Hematopoietic multipotent progenitor cell treated with erythropoietin and hydrocortisone succinate and interleukin-3 and kit ligand, for 6 days (in vitro differentiated cells): ENCODE measurements at places on chromosomes 16 and 17.

DNA sequence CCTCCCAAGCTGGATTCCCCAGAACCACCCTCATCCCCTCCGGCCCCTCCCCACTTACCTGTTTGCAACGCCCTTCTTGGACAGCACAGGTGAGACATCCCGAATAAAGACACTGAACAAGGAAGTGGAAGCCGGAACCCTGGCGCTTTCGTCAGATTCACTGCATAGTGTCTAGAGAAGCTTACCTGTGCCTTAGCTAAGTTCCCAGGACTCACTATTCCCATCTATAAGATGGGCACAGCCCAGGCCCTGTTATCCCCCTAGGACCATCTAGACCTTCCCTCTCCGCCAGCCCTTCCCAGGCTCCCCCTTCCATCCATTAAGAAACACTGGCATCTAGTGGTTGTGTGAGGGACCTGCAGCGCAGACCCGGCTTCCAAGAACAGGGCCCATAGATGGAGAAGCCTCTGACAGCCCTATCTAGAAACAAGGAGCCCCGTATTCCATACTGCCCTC is 26.9 kb upstream of the RPL38 start:
- peak; percentile 84 for DNase-seq

DNA sequence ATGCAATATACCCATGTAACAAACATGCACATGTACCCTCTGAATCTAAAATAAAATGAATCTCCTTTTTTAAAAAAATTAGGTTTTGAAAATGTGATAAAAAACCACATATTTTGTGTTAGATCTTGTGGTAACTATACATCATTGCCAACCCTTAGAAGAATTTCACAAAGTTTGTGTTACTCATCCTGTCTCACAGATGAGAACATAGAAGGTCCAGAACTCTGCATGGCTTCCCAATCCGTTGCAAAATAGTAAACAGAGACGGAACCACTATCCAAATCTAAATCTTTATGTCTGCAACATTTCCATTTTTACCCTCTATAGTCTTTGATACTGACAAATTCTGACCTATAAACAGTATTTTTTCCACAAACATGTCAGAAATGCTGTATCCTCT is 759.9 kb downstream of the KCNJ2 start:
- no peak for DNase-seq

DNA sequence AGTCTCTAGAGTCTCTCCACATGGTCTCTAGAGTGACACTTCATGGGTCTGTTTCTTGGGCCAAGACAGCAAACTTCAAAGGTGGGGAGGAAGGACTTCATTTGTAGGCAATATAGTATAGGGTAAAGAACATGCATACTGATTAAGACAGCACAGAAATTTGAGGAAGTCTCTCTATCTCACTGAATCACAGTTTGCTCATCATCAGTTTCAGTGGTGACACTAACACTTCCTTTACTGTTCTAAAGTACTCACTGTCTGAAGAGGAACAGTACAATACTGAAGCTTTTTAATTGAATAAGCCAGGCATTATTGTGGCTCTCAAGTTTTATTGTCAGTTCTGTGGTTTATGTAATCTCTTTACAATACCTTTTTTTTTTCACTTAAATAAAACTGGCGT is 656.4 kb upstream of the CDH8 start:
- DNase-seq, result no peak

GRCh38 chr17:82920150-82920549 is 80.3 kb upstream of the ZNF750 start:
- DNase-seq, result no peak

DNA sequence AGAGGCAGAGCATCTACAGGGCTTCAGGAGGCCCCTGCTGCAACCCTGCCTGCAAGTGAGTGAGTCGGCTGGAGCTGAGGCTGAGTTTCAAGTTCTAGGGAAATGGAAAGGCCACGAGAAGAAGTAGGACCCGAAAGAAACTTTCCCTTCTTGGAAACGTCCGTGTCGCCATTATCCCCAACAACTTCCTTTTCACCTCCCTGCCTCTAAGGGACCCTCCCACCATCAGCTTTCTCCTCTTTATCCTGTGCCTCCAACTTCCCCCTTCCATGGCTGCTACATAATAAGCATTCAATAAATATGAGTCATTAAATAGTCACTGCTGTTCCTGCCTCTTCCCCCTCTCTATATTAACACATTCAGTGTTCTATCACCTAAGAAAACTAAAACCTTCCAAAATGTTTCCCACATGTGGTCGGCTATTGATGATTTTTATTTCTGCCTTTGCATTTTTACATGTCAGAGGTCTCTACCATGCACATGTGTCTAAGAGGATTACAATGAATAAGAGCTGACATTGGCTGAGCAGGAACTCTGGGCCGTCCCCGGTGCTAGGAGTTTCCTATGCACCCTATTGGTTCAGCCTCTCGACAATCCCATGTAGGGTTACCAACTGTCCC is 115.9 kb upstream of the TNRC6C start:
- DNase-seq, result no peak

DNA sequence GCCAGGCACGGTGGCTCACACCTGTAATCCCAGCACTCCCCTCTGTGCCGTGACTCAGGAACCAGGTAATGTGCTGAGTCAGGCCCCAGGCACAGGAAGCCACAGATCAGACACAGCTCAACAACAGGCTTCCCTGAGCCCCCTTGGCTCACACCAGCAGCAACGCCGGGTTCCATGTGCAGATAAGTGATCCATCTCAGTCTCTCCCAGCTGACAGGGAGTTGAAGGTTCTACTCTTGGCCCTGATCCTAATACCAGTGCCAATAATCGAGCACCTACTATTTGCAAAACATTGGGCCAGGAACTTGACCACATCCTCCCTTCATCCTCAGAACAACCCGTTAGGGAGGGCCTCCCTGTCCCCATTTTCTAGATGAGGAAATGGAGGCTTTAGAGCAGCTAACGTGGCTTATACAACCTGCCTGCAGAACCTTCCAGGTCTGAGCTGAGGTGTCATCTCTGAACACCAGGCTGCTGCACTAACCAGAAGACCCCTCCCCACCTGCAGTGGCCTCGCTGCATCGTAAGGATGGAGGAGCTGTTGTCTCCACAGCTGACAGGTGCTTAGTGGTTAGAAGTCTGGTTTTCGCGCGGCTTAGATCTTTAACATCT is 64.8 kb upstream of the AMZ2 start:
- DNase-seq, result no peak

DNA sequence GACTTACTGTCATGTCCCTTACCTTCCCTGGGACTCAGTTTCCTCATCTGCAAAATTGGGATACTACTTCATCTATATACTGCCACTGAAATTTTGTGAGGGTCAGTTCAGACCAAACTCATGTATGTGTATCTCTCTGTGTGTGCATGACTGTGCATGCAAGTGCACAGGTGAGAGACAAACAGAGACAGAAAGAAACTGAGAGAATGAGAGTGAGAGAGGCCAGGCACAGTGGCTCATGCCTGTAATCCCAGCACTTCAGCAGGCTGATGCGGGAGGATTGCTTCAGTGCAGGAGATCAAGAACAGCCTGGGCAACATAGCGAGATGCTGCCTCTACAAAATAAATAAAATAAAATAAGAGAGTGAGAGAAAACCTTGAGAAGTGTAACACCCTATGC is 32.1 kb upstream of the SLC6A2 start:
- DNase-seq, result no peak

- DNase-seq, result peak; percentile 82
Observed at GRCh38 chr16:46607529-46607928, 13.7 kb downstream of the SHCBP1 start.

- DNase-seq, result no peak
Observed at GRCh38 chr16:24372824-24373223, 116.7 kb downstream of the CACNG3 start.

DNA sequence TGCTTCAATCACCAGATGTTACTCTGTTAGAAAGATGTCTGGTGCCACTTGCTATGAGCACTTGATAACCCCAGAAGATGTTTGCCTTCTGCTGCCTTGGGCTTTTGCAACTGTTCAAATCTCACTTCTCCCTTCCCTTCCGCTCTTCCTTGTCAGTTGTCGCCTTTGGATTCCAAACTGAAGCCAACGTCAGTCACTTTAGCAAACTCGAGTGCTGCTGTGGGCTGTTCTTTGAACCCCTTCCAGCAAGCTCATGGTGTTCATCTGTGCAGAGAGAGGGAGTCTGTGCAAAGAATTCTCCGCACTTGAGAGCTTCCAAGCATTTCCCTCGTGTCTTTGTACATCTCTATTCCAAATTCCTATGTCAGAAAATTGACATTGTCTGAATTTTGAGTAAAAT is 879.4 kb downstream of the CDH11 start:
- DNase-seq, result no peak

GRCh38 chr17:9470171-9470570 is 105.4 kb downstream of the STX8 start:
- DNase-seq, result peak; percentile 42

- DNase-seq, result peak; percentile 48
Observed at GRCh38 chr16:48612611-48613010, 2.6 kb upstream of the N4BP1 start.

GRCh38 chr16:67644038-67644437 is 906 bp upstream of the CARMIL2 start:
- DNase-seq, result no peak

- DNase-seq, result peak; percentile 66
Observed at GRCh38 chr17:7717756-7718350, 309 bp downstream of the DNAH2 start.

GRCh38 chr16:68022278-68022727 is 729 bp downstream of the DDX28 start:
- DNase-seq, result no peak

- DNase-seq, result peak; percentile 84
Observed at GRCh38 chr16:87661561-87661960, 59.3 kb downstream of the JPH3 start.

DNA sequence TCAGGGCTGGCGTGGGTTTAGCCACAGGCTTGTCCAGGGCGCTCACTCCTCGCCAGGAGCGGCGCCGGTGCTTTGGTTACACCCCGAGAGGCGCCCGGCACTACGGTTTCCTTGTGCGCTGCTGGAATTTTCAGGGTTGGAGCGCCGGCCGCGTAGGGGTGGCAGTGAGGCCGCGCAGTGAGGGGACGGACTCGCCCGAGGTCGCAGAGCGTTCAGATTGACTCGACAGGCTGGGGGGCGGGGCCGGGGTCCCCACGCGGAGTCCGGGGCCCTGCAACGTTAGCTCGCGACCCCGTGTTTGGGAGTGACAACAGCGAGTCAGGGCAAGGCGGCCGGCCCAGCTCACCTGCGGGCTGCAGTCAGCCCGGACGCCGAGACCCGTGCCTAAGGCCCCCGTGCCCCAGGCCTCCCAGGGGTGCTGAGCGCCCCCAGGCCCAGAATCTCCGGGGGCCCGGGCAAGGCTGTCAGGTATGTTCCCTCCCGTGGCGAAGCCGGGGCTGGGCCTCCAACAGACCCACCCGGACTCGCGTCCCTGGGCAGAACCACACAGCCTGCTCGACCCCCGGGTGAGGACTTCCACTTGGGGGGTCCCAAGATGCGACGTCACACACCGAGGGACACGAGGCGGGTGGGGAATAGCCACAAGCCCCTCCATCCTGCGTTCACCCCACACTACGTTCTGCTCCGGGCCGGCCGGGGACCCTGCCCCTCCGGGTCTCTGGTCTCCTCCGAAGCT is 1.3 kb upstream of the ACTG1 start:
- peak; percentile 61 for DNase-seq

- DNase-seq, result no peak
Observed at GRCh38 chr16:74999219-74999608, 390 bp downstream of the ZNRF1 start.

- DNase-seq, result peak; percentile 52
Observed at GRCh38 chr16:3878610-3879009, 1.9 kb downstream of the CREBBP start.

- DNase-seq, result peak; percentile 75
Observed at GRCh38 chr16:66930189-66930588, 4.0 kb downstream of the CIAO2B start.

GRCh38 chr17:37741341-37742115 is 3.3 kb downstream of the HNF1B start:
- no peak for DNase-seq

DNA sequence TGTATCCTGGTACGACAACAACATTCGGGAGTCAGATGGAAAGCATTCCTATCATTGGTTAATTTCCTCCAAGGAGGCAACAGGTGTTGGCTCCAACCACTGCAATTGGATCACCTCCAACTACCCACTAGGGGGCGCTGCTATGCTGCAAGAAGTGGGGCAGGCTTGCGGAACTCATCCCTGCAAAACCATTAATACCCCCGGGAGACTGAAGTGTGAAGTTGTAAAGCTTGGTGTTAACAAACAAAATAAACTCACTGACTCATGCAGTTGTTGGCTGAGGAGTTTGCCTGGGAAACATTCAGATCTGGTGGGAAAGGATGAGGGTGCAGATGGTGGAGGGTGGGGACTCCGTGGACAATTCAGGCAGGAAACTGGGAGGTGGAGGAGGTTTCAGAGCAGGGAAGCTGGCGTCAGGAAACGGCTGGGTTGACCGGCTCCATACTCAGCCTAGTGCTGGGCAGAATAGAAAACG is 84.9 kb downstream of the HS3ST2 start:
- peak; percentile 84 for DNase-seq

DNA sequence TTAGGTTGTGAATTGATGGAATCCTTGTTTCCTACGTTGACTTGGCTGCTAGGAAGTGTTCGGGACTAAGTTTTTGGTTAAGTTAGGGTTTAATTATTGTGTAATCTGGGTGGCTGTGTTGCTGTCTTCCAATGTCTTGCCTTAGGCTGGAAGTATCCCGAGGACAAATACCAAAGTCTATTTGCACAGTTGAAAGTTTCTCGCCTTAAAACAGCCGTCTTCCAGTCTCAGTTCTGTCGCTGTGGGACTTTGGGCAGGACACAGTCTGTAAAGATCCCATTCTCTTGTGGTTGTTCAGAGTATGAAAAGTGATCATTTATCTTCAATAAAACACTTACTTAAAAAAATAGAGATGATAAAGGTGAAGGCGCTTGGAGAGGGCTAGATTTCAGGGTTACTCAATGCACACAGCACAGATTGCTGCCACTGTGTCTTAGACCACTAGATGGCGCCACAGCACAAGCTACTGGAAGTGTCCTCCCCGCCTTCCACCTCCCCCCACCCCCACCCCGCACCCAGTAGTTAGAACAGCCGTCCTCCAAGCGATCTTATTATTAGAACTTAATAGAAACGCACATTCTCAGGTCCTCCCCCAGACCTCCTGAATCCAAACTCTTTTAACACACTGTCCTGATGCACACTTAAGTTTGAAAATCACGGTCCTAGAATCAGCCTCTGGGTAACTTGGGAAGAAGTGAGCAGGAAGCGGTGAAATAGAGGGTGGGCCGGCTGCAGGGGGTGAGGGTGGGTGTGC is 45.8 kb downstream of the AKAP1 start:
- DNase-seq, result peak; percentile 90

GRCh38 chr17:43349142-43349541 is 49.7 kb upstream of the ARL4D start:
- no peak for DNase-seq

DNA sequence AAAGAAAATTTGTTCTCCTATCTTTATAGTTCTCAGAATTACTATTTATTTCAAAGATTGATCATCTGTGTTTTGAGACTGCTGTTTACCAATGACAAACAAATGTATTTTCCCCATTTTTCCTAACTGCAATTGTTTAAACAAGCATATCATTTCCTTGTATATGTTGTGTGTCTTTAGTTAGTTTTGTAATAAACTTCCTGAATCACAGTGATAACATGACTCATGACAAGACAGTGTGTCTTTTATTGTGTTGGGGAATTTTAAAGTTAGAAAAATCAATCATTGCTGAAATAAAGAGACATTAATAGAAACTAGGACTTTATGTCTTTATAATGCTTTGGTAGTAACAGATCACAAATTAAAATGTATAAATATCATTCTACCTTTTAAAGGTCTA is 348.5 kb downstream of the KCNJ2 start:
- DNase-seq, result no peak

- DNase-seq, result no peak
Observed at GRCh38 chr17:83062818-83063671, 16.4 kb upstream of the METRNL start.
